ENCODE measurements at places on chromosomes 12 and 14.

DNA sequence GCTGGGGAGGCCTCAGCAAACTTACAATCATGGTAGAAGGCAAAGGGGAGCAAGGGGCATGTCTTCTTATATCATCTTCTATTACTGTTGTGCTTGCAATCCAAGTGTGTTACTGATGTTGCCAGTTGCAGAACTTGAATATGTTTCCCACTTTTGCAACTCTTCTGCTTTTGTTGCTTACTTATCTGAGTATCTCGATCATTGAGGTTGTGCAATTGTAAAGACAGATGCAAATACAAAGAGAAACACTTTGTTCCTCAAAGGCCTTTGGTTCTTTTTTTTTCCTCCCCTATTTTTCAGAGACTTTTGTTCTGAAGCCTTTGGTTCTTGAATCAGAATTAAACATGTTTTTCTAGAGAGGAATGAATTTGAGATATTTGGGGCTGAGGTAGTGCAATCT lies 3.7 kb upstream of the COX8C start:
- no peak for DNase-seq

GRCh38 chr14:86997271-86997670 lies 995.7 kb downstream of the GALC start:
- no peak for DNase-seq

GRCh38 chr12:96774496-96775256 lies 132.4 kb upstream of the NEDD1 start:
- no peak for DNase-seq

DNA sequence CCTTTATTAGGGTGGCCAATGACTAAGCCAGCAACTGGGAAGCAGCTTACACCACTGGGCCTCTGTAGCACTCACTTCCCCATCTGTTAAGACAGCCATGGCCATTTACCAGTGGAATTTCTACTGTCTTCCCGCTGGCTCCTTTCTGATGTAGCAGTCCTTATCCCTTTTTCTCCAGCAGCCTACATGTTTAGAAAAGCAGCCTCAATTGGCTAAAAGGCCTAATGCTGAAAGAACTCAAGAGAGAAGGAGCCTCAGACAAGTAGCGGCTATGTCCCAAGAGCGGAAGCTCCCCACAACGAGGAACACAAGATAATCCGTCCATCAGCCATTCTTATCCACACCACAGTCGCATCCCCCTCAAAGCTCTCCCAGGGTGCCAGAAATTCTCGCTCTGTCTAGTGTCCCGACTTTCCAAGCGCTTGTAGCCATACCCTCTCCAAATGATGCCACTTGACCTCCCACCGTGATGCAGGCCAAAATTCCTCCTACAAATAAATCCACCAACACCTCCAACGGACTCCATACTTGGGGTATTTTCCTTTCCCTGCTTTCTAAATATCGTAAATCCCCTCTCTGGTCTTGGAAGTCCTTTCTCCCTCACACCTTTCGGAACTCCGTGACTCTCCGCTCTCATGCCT lies 624 bp downstream of the M6PR start:
- DNase-seq: peak; percentile 27

GRCh38 chr14:24056800-24057184 lies 5.0 kb downstream of the CARMIL3 start:
- DNase-seq: no peak

GRCh38 chr12:107622001-107622400 lies 63.6 kb upstream of the PWP1 start:
- DNase-seq: no peak

- DNase-seq: no peak
These were observed 76.1 kb downstream of the MED13L start for GRCh38 chr12:116201359-116201758.

GRCh38 chr14:33928895-33929294 lies 22.0 kb downstream of the EGLN3 start:
- DNase-seq: no peak

DNA sequence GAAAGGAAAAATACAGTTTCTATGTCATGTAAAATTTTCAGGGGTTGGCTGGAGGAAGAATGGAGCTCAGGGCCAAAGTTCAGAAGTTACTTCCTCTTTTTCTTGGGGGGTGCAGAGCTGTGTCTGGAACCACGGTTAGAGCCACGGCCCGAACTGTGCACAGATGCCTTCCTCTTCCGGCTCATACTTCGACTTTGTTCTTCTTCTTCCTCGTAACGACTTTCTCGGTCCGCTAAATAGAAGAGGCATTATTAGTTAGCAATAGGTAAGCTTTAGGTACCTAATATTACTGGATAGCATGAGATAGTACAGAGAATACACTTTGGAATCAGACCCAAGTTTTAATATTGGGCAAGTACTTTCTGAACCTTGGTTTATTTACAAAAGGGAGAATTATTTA lies 31.2 kb downstream of the SUPT16H start:
- DNase-seq: no peak

- no peak for DNase-seq
These were observed 10.3 kb upstream of the PPP4R4 start for GRCh38 chr14:94163796-94164195.

- no peak for DNase-seq
These were observed 233.5 kb downstream of the BTG1 start for GRCh38 chr12:91912178-91912577.

DNA sequence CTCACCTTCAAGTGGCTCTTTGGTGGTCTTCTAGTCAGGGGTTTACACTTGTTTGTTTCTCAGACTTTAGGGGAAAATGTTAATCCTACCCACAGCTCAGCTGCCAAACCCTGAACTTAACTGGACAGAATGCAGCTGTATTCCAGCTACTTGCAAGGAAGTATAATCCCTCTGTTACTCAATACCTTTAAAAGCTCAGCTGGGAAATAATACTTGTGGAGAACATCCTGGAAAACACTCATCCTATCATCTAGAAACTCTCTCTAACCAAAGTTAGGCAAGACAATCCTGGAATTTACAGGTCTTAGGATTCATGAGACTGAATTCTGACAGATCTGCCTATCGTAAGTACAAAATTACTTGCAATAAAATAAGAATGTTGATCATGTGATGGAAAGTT lies 404.1 kb downstream of the ADAMTS20 start:
- DNase-seq: no peak

- no peak for DNase-seq
These were observed 31.3 kb downstream of the ACTN1 start for GRCh38 chr14:68947802-68948201.

- no peak for DNase-seq
These were observed 17.8 kb downstream of the OTUB2 start for GRCh38 chr14:94043756-94044475.

DNA sequence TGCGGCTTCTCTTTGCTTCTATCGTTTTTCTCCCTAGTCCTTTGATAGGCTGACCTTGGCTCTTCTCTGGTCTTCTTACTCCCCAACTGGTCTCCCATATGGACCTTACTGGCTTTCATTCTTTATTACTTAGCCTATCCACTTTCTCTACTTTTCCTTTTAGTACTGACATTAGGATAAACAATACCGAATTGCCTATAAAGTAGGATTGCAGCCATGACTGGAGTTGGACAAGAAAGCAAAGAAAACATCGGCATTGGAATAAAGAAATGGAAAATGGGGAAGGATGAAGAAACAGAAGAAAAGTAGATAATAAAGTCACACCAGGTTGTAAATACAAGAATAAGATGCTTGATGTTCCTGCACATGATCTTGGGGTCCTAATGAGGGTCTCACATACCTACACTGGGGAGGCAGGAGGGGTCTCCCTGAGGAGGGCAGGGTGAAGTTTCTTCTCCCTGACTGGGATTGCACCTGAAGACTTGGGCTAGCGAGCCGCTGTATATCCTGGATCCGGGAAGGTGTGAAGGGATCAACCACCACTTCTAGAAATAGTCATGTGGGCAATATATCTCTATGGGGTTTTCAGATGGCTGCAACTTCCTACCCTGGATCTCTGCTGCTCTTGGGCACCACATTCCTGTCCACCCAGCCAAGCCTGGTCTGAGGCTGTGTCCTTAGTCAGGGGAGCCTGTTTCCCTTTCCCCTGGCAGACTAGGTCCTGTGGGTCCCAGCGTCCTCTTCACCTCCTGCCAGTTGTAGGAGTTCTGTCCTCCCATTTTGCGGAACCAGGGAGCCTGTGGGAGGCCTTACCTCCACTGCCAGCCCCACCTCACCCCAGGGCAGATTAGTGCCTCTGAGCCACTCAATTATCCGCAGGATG lies 13.1 kb downstream of the NKX2-1 start:
- no peak for DNase-seq

GRCh38 chr12:12338527-12339168 lies 11.4 kb downstream of the MANSC1 start:
- no peak for DNase-seq

GRCh38 chr12:117047810-117048584 lies 51.2 kb downstream of the TESC start:
- DNase-seq: no peak

GRCh38 chr14:55107766-55108554 lies 21.1 kb upstream of the LGALS3 start:
- DNase-seq: no peak

DNA sequence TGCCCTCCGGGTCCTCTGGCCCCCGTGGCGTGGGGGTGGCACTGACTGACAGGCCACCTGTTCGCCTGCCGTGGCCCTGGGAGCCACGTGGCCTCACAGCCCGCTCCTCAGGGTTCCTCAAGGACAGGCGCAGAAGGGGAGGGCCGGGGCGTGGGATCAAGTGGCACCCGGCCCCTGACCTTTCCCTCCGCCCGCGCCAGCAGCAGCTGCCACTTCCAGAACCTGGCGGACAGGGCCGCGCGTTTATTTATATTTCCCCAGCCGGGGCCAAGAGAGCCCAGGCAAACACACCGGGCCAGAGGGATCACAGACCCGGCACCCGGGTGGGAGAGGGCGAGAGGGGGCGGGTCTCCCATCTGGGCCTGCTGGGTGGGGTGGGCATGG lies 92.6 kb downstream of the RFLNA start:
- no peak for DNase-seq

- DNase-seq: no peak
These were observed 1.4 kb downstream of the JPH4 start for GRCh38 chr14:23577004-23577681.

- DNase-seq: peak; percentile 77
These were observed 706 bp downstream of the CRACR2A start for GRCh38 chr12:3752096-3752709.

DNA sequence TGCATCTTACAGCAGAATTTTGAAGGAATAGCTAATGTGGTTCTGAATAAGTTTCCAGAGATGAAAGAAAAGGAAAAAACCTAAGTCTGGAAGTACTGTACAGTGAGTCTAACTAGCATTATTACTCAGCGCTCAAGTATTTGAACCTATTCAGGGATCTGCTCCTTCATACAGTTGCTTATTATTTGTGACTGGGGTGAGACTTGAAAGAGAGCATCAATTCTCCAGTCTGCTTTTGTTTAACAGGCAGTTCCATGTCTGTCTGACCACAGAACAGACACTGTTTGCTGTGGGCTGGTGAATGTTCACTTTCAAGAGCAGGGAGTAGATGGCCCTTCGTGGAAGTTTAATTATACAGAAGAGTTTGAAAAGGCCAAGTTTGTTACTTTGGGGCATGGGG lies 9.3 kb downstream of the ETV6 start:
- DNase-seq: no peak

GRCh38 chr12:11568762-11569478 lies 80.6 kb upstream of the ETV6 start:
- DNase-seq: peak; percentile 26

DNA sequence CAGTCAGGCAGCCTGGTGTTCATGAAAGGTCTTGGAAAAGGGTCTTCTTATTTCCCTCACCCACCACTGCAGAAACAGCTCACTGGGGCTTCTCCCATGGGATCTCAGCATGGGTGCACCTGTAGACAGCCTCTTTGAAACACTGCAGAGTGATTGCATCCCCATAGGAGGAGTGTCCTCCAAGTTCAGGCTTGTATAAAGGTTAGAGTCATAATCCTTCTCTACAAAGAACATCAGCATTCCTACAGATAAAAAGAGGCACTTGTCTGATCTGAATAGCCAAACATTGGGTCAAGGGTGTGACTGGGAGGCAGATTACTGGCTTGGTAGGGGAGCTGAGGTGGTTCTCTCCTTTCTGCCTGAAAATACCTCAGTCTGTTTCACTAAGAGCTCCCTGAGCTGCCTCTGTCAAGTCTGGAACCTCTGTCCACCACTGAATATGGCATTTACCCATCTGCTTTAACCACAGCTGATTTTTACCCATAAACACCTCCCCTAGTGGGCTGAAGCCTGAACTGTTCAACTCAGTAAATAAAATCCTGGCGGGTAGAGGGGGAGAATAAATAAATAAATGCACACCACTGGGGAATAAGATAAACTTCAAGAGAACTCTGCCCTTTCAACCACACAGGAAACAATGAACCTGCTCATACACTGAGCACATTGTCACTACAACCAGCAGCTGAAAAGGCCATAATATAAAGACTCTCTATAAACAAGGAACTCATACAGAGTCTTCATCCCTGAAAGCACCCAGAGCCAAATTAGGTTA lies 120.7 kb upstream of the SCAF11 start:
- DNase-seq: peak; percentile 39

DNA sequence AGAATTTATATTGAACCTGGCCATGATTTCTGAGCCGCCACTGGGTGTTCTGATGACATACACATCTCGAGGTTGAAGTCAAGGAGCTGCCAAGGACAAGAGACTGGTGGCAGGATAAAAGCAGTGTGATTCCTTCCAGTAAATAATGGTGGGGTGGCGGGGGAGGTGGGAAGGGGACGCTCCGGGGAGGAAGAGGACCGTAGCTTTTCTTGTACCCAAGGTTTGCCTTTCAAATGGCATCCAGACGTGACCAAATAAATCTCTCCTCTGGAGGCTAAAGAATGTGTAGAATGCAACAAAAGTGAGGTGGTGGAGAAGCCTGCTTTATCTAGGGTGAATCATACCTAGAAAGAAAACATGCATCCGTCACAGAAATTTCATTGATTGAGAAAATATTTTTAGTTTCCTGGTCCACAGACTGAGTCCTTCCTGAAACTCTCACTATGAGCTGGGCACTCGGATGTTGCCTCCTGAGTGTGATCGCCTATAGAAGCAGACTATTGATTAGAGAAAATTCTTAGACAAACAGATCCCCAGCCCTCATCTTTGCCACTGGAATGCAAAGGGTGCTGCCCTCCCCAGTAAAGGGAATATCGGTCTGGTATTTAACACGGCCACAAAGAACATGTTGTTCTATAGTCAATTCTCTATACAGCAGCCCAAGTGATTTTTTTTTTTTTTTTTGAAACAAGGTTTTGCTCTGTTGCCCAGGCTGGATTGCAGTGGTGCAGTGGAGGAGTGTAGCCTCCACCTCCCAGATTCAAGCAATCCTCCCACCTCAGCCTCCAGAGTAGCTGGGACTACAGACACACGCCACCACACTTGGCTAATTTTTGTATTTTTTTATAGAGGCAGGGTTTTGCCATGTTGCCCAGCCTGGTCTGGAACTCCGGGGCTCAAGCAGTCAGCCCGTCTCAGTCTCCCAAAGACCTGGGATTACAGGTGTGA lies 112.1 kb downstream of the DPF3 start:
- DNase-seq: no peak

DNA sequence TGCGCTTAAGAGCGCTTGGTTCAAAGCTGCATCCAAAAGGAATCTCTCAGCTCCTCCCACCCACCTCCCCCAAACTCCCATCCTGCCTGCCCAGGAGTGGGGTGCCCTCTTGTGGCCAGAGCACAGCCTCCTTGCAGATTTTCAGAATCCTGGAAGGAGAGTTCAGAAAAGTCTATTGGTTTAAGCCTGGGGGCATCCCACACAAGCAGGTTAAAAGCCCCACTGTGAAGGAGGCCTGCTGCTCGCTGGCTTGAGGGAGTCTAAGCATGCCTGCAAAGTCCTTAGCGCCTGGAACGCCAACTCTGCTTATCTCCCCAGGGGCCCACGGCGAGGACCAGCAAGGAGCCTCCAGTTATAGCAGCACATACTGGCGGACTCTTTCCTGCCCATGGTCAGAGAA lies 297.1 kb downstream of the KSR2 start:
- no peak for DNase-seq

Data from MM.1S (cell line).